Mononuclear cell (primary cell): ENCODE measurements at places on chromosomes 5 and 9. TPM values are rescaled to one million over a fixed set of nuclear protein-coding genes. Genes with fewer than 3 reads are reported as not detected.

Gene CSF2
- total RNA-seq, result 3.5 TPM

Gene HTR4
- total RNA-seq, result not detected

Gene ARL14EPL
- total RNA-seq, result not detected

Gene DMRTA1
- under 0.01 TPM for total RNA-seq

Gene RFESD
- total RNA-seq, result 3.6 TPM

Gene IL7R
- total RNA-seq, result 360 TPM

Gene SGCD
- total RNA-seq, result 0.10 TPM

Gene SPINK13
- not detected for total RNA-seq

Gene RBM22
- total RNA-seq, result 60.0 TPM

Gene WHRN
- total RNA-seq, result 4.7 TPM

Gene PSD2
- 0.10 TPM for total RNA-seq

Gene UBE2QL1
- not detected for total RNA-seq

Gene SLC46A2
- total RNA-seq, result 0.94 TPM

Gene GCNT4
- total RNA-seq, result 10.8 TPM

Gene NOTCH1
- total RNA-seq, result 28.1 TPM

Gene SPINK6
- total RNA-seq, result not detected

Gene NUTM2F
- not detected for total RNA-seq

Gene CD14
- 138 TPM for total RNA-seq

Gene DNAJB5
- 1.2 TPM for total RNA-seq

Gene SLC36A3
- not detected for total RNA-seq

Gene HNRNPK
- 660 TPM for total RNA-seq

Gene CD74
- 2,135 TPM for total RNA-seq

Gene PTGES2
- total RNA-seq, result 23.7 TPM

Gene CARTPT
- total RNA-seq, result not detected

Gene SLC31A2
- 38.8 TPM for total RNA-seq
